ENCODE measurements at places on chromosomes 2 and 18.

GRCh38 chr2:219082332-219082958 is 21.7 kb upstream of the IHH start:
- no peak for DNase-seq

GRCh38 chr18:3494245-3494526 is 44.2 kb downstream of the TGIF1 start:
- no peak for DNase-seq

DNA sequence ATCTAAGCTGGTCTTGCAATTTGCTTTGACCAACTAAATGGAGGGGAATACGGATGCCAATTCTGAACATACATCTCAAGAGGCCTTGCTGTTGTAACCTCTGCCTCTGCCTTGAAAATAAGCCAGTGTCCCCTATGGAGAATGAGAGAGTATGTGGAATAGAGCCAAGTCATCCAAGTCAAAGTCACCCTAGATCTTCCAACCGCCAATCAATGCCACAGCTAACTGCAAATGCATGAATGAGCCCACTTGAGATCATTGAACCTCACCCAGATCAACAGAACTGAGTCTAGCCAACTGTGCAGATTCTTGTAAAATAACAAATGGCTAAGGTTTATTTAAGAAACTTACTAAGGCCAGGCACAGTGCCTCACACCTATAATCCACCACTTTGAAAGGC is 139.8 kb upstream of the TANK start:
- DNase-seq, result no peak

DNA sequence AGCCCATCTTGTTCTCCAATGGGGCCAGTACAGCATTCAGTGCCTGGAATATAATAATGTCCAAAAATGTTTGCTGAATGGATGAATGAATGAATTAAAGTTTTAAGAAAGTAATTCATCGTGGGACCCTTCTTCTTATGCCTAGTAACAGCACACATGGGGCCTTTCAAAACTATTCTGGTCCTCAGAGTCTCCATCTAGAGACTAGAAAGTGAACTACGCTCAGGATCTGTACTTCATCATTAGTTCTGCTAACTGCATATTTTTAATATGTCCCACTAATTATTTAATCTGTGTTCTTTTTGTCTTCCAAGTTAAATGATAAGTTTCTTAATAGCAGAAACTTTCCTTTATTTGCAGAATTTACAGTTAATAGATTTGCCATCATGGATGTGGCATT is 172.5 kb downstream of the SMAD2 start:
- DNase-seq, result no peak

- no peak for DNase-seq
These were observed 100.2 kb upstream of the REG3G start for GRCh38 chr2:78925258-78925657.

DNA sequence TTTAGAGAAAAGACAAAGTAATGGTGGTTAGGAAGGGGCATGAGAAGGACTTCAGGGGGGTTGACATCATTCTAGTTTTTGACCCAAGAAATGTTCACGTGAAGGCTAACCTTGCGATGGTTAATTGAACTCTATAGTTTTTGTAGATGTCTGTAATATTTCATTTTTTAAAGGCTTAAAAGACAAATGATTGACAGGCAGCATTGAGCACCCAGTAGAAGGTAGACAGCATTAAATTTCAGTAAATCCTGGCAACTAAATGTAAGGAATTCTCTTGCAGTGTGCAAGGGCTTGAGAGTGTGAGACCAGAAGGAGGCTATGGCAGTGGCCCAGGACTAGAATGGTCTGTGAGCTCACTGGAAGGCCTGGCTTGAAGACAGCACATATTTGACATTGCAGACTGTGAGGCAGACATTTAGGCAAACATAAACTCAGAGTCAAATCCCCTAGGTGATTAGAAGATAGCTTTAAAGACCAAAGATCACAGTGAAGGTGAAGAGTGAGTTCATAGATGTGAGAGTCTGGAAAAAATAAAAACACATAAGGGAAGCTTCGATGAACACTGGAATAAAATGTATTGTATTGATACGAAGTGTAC is 100.1 kb upstream of the MAP4K4 start:
- DNase-seq, result no peak

- DNase-seq, result no peak
These were observed 19.1 kb downstream of the LBH start for GRCh38 chr2:30250421-30250820.

GRCh38 chr18:22020127-22020866 is 149.1 kb upstream of the GATA6 start:
- no peak for DNase-seq

- no peak for DNase-seq
These were observed 156.7 kb downstream of the EVA1A start for GRCh38 chr2:75403991-75404428.

DNA sequence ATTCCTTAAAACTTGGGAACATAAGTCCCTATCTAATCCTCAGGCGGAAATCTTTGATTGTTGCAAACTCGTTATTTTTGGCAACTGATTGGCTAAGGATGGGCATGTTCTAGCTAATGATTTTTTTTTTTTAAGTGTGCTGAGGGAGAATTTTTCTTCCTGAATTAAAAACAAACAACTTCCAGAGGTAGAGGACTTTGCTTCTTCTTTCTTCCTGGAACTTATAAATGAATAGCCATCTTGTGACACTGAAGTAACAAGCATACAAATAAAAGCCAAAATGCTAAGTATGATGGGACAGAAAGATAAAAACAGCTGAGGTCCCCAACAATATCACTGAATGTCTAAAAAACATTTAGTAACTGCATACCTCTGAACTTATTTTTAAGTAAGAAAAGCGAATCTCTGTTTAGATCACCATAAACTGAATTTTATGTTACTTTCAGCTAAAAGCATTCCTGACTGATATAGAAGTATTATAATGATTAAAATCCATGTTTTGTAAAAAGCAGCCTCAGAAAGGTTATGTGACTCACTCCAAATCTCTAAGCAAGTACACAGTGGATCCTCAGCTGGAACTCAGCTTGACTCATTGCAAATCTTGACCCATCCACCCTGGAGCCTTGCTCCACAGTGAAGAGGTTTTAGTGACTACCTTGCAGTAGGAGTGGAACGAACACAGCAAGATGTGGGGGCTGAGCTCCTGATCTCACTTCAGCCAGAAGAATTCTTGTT is 344.4 kb downstream of the CLIP4 start:
- DNase-seq, result no peak

- DNase-seq, result no peak
These were observed 256.8 kb upstream of the ZEB2 start for GRCh38 chr2:144776766-144777165.

DNA sequence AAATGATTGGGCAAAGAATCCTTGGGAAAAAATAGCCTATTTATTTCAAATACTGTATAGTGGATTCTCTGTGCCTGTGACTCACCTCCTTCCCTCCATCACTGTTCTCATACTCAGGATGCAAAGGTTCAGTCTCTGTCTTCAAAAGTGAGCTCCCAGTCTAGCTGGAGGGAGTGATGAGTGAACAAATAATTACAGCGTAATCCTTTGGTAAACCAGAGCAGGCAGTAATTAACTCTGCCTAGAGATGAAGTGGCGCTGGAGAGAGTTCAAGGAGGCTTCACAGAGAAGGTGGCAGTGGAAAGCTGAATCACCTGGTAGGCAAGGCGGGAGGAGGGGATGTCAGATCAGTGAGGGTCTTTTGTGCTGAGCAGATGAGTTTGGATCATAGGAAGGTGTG is 6.5 kb downstream of the DGUOK start:
- no peak for DNase-seq

- DNase-seq, result no peak
These were observed 1103.9 kb upstream of the KLHL29 start for GRCh38 chr2:22281033-22281432.

DNA sequence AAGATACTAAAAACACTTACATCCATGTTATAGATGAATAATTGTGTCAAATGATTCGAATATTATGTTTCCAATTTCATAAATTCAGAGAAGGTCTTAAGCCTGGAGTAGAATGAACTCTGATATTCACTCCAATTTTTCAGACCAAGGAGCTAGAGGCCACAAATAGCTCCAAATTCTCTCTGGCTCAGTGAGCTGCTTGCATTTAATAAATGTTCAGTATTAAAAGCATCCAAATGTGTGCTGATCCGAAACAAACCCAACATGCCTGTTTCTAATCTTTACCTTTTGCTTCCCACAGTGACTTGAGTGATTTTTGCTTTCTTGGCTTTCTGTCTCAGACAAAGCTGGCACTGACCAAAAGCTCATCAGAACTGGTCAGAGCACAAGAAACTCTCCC is 291.4 kb downstream of the CCDC85A start:
- DNase-seq, result no peak

DNA sequence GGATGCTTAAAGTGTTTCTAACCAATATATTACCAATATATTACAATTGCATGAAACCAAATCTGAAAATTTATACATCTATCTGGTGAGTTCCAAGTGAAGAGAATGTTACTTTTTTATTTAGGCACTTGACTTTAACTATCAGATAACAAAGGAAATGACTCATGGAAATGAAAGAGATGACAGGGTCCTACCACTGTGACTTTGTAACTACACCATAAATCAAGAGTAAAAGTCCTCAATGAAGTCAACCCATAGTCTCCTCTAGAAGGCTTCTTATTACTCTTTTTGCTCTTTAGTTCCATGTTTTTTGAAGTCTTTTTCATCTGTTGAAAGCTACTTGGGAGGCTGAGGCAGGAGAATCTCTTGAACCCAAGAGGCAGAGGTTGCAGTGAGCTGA is 545.0 kb upstream of the PIK3C3 start:
- DNase-seq, result no peak

DNA sequence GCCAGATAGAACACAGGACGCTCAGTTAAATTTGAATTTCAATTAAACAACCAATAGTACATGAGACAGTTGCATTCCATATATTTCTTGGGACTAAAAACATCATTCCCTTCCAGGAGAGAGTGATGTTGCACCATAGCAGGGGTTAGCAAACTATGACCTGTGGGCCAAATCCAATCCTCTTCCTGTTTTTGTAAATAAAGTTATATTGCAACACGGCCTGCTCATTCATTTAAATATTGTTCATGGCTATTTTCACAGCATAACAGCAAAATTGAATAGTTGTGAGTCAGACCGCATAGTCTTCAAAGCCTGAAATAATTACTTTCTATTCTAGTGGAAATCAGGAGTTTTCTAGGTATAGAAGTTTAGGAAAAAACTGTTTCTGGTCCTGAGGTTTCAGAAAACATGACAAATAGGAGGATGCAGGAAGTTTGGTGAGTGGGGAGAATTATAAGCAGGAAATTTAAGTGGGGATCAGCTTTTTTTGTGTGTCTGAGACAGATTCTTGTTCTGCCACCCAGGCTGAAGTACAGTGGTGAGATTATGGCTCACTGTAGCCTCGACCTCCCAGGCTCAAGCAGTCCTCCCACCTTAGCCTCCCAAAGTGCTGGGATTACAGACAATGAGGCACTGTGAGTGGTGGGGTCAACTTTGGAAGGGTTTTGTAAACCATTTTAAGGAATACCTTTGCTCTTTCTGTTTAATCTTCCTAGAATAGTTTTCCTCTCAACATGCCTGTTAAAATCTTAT is 131.5 kb downstream of the SOCS6 start:
- no peak for DNase-seq

GRCh38 chr2:205311201-205311600 is 371.1 kb upstream of the NRP2 start:
- DNase-seq, result no peak

DNA sequence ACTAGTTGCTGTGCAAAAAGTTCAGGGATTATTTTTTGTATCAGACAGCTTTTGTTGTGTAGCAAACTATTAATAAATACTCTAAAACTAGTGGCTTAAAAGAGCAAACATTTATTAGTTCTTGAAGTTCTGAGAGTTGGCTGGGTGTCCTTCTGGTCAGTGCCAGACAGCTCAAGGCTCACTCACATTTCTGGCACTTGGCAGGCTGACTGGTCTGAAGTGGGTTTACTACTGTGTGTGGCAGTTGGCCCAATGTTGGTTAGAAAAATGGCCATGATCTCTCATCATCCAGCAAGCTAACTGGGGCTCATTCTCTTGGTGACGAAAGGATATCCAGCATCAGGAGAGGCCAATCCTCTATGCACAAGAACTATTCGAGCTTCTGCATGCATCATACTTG is 71.4 kb upstream of the ZNF385B start:
- DNase-seq, result no peak

DNA sequence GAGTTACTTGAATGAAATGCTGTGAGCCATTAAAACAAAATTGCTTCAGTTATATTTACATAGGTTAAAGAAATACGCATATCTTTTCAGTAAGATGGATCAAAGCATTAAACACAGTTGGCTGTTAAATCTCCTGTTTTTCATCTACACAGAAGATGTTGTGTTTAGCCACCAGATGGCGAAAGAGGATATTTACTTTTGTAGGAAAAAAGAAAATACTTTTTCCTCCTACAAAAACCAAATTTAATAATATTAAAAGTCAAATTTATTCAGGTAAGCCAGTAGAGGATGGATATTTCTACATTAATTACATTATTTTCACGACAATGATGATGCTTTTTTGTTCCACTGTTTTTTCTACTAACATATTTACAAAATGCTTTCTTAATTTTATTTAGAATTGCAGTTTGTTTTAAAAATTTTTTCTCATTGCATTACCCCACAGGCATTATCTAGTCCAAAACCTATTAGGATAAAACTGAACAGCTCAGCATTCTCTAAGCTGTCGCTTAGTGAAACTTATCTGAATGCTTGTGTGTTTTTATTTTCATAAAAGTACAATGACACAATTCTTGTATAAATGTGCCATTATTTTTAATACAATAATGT is 173.7 kb downstream of the ASXL3 start:
- no peak for DNase-seq

GRCh38 chr18:2091937-2092336 is 479.4 kb downstream of the METTL4 start:
- DNase-seq, result no peak

- no peak for DNase-seq
These were observed 69.3 kb downstream of the MARCO start for GRCh38 chr2:119011162-119011909.

GRCh38 chr2:113886479-113887008 is 3.3 kb upstream of the ACTR3 start:
- no peak for DNase-seq

- DNase-seq, result no peak
These were observed 497.9 kb upstream of the FANCL start for GRCh38 chr2:58739033-58739432.

DNA sequence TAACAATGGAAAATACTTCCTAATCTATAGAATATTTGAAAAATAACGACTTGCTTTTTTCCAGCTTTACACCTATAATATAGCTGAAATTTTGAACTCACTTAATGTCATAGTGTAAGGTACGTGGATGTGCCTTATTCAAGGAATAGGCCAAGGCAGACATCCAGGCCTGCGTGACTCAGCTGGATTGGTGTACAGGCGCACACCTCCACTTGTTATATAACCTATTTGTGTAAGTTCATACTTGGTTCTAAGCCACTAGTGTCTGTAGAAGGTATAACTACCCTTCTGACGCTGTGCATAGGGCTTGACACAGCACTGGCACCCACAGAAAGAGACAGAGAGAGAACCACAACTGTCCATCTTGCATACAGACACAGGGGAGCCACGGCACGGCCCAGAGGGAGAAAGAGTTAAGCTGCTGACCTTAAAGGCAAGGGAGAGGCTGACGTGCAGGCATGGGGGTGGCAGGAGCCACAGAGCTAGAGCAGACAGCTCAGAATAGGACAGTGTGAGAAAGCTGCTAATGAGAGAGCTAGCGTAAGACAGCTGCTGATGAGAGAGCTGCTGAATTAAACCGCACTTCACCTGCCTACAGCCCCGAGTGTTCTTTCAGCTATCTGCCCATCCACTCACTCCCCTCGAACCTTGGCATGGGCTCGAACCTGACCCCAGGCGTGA is 16.1 kb downstream of the CCDC178 start:
- no peak for DNase-seq

- DNase-seq, result no peak
These were observed 70.3 kb downstream of the ASXL2 start for GRCh38 chr2:25808006-25808383.

- DNase-seq, result no peak
These were observed 261.1 kb downstream of the ANAPC1 start for GRCh38 chr2:111622859-111623258.
